ENCODE measurements at places on chromosomes 2 and 18.
A peak's percentile ranks its signal among the peaks of the same experiment; 100 is the strongest.

GRCh38 chr18:3671176-3671575, 221.2 kb downstream of the TGIF1 start:
- DNase-seq = no peak

GRCh38 chr18:44917216-44918141, 236.8 kb downstream of the SETBP1 start:
- DNase-seq = no peak

DNA sequence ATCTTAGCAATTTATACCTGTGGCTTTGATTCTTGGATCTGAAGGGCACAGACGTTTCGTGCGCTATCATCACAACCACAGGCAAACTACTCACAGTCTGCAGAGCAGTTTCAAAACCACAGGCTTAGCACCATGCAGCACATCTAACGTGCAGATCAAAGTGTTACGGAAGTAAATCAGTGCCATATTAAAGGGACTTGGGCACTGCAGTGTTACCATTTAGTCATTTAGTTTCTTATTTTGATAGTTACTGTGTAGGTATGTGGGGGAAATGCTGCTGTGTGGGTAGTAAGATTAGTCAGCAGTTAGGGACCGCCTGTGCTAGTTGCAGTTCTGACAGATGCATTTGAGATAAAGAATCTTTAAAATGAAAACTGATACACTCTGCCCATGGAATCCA, 384.0 kb downstream of the NBAS start:
- DNase-seq = peak; percentile 52

DNA sequence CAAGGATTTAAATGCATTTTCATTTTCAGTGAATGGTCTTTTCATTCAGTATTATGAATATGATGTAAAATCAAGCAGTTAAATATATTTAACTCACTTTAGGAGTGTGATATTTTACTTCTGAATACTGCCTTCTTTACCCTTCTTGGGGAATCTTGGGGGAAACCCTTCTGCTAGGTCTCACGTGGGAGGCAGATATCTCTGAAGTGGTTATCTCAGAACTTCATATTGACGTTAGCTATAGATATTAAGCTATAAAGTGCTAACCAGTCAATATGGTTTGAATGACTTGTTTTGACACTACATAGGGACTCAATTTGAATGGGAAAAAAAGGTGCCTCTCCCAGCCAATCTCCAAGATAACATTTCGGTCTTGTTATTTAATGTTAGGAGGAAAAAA, 9.8 kb downstream of the REL start:
- no peak for DNase-seq

GRCh38 chr18:51028201-51028805, 1.7 kb upstream of the SMAD4 start:
- DNase-seq = no peak

- no peak for DNase-seq
These were observed 77.1 kb upstream of the SEC11C start for GRCh38 chr18:59062643-59063006.

GRCh38 chr2:172937884-172938712, 137.5 kb upstream of the MAP3K20 start:
- no peak for DNase-seq

- DNase-seq = no peak
These were observed 357.6 kb downstream of the EN1 start for GRCh38 chr2:118489712-118490299.

GRCh38 chr2:1632002-1632348, 112.3 kb downstream of the PXDN start:
- no peak for DNase-seq

DNA sequence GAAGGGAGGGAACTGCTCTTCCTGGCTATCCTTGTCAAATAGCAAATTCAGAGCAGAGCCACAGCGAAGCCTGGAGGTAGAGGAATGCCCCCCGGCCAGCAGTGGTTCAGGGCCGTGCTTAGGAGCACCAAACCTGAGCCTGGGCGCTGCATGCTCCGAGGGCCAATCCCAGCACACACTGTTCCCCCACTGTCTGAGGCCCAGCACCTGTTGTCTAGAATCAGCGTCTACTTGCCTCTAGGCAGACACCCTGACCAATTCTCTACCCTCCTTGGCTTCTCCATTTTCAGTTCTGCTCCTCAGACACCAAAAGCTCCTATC, 177.6 kb upstream of the PKDCC start:
- DNase-seq = no peak

DNA sequence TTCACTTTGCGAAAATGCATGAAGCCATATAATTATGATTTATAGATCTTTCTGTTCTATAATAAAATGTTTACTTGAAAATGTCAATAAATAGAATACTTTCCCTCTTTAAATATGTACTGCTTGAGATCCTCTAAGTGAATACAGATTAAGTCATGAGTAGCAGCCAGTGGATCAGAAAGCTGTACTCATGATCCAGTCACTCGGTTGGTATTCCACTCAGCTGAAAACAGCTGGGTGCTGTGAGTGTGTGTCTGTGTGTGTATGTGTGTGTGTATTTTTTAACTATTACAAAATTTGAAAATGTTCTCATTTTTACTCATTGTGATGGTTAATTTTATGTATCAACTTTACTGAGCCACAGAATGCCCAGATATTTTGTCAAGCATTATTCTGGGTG, 141.6 kb upstream of the CYP26B1 start:
- DNase-seq = no peak

DNA sequence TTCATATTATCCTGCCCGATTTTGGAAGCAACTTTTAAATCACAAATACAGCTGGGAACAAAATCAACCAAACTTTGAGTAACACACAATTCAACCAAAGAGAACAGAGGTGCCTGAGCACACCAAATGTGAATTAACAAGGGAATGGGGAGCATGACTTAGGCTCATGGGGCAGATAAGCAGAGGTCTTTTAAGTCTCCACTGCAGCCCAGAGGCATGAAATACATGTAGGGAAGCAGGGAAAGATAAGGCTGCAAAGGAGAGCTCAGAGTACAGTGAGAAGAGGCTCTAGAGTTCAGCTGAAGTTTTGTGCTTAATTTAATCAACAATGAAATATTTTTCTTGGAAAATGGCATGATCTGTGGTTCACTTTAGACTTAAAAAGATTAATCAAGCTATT, 49.0 kb downstream of the CYTIP start:
- no peak for DNase-seq

DNA sequence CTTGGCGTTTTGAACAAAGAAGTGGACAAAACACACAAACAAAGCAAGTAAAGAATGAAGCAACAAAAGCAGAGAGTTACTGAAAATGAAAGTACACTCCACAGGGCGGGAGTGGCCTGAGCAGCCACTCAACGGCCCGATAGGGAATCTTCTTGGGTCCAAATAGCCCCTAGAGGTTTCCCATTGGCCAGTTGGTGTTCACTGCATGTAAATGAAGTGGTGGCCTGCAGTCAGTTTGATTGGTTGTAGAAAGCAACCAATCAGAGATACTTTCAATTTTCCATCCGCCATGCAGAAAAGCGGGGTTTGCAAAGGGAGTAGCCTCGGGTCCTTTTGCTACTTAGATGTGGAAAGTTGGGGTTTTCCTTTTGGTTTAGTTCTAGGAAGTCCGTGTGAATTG, 31.6 kb downstream of the CYBRD1 start:
- DNase-seq = no peak

DNA sequence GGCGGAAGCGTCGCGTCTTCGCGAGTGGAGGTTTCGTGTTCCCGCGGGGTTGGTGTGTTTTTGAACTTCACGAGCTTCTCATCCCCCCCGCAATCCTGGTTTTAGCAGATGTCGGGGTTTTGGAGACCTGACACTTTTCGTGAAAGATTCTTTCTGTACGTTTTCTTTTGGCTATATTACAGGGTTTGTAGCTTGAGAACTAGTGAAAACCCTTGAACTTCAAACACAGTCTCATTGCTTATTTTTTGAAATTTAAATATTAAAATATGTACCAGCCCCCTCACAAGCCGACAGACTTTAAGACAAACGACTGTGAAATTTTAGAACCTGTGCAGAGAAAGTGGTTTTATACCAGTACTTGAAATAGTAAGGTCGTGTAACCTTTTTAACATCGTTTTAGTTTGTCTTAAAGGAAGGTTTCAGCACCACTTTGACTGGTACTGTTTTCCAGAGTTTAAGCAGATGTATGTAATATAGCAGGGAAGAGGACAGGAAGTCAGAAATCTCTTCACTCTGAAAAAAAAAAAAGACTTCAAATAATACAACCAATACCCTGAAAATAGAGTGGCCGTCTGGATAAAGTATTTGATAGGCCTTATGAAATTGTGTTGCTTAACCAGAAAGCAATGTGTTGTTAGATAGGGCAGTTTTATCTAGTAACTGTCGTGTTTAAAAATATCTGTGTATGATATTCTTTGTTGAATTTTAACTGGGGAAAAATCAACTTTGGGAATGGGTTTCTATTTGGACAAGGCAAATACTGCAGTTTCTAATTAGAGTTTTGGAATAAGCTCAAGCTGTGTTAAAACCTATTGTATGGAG, 1.4 kb downstream of the SPATS2L start:
- no peak for DNase-seq

- DNase-seq = no peak
These were observed 41.9 kb upstream of the C2orf66 start for GRCh38 chr2:196851088-196851487.

- DNase-seq = no peak
These were observed 343.3 kb downstream of the CYP26B1 start for GRCh38 chr2:71804281-71804751.

GRCh38 chr2:160332318-160332717, 132.2 kb upstream of the ITGB6 start:
- no peak for DNase-seq

GRCh38 chr2:46967990-46968647, 52.5 kb upstream of the MCFD2 start:
- DNase-seq = no peak

DNA sequence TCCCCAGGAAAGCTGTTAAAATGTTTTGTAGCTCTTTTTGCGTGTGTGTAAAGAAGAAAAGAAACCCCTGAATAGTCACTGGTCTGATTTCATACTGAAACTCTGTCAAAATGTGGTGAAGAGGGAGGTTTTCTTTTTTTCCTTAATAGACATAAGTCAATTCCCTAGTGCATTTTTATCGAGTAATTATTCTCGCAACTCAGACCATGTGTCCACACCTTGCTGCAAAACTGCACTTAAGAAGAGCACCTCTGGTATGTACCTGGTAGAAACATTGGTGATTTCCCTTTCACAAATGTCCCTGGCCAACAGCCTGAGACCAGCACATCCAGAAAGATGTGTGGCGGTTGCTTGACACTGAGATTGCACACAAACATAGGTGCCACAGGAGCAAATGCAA, 159.9 kb downstream of the ZNF521 start:
- no peak for DNase-seq

GRCh38 chr18:74587441-74587840, 10.2 kb upstream of the ZNF407 start:
- no peak for DNase-seq

DNA sequence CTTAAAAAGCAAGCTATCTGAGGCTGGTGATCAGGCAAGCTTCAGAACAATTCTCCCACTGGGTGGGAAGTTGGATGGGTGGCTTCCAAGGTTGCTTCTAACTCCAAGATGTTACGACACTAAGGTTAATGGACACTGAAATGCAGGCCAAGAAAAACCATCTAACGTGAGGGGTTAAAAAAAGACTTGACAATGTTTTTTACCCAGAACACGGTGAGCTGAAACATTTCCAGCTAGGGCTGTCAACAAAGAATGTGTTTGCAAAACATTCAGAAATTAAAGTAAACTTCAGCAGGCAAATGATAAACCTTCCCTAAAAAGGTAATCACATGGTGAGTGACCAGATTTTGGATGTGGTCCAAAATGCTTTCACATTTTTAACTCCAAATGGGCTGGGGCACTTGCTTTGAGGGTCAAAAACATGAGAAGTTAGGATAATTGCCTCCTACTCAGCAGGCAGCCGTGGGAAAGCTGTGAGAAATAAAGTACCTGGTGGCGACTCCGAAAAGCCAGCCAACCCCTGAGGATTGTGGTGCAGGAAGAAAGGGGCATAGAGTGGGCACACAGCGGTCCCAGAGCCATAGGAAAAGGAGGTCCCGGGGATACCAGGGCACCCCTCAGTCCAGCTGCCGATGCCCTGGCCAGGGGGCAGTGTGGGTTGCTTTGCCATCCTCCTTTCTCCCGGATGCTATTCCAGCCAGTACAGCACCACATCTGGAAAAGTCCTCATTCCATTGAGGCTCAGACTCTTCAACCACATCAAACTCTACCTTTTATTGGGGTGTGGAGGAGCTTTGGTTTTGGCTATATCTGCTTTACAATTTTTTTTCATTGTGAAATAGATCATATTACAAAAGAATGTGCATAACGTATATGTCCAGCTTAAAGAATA, 90.0 kb upstream of the ATL2 start:
- no peak for DNase-seq

- no peak for DNase-seq
These were observed 255.9 kb upstream of the SPRED2 start for GRCh38 chr2:65688141-65688886.

- DNase-seq = no peak
These were observed 808.7 kb upstream of the PIK3C3 start for GRCh38 chr18:41146301-41146700.

GRCh38 chr2:8103085-8103708, 578.7 kb upstream of the ID2 start:
- DNase-seq = no peak

GRCh38 chr2:18588802-18589201, 567 bp downstream of the NT5C1B start:
- DNase-seq = no peak

DNA sequence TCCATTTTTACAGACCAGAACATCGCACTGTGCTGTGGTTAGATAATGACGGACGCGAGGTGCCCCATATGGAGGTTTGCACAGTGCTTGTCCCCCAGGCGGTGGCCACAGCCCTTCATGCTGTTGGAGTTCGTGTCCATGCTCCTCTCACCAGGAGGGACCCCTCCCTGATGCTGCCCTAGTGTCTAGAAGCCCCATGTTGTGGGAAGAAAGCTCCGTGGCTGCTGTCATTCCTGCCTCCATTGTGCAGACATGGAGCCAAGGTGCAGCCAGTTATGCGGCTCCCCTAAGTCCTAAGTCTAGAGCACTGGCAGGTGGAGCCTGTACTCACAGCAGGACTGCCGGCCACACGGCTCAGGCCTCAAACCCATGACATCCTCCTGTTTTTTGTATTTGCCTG, 464.9 kb downstream of the EIPR1 start:
- DNase-seq = no peak

All from stimulated activated CD8-positive, alpha-beta memory T cell treated with anti-CD3 and anti-CD28 coated beads, Interleukin-7, amount 100 ng/mL, for 4 hours (primary cell).